Tibial nerve (tissue), 4 donors: ENCODE measurements at places on chromosomes 6 and 20. TPM values are rescaled to one million over a fixed set of nuclear protein-coding genes. Genes with fewer than 3 reads are reported as not detected.

DNA sequence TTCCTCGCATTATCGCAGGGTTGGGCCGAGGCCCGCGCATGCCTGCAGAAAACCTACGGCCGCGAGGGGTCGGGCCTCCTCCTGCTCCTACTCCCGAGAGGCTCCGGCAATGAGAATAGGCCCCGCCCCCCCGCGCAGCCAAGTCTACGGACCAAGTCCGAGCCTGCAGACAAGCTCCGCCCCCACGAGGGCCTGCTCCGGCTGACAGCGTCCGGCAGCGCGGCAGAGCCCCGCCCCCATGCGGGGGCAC is 3.1 kb upstream of the GPSM3 start:
- DNase-seq: peak; percentile 100

DNA sequence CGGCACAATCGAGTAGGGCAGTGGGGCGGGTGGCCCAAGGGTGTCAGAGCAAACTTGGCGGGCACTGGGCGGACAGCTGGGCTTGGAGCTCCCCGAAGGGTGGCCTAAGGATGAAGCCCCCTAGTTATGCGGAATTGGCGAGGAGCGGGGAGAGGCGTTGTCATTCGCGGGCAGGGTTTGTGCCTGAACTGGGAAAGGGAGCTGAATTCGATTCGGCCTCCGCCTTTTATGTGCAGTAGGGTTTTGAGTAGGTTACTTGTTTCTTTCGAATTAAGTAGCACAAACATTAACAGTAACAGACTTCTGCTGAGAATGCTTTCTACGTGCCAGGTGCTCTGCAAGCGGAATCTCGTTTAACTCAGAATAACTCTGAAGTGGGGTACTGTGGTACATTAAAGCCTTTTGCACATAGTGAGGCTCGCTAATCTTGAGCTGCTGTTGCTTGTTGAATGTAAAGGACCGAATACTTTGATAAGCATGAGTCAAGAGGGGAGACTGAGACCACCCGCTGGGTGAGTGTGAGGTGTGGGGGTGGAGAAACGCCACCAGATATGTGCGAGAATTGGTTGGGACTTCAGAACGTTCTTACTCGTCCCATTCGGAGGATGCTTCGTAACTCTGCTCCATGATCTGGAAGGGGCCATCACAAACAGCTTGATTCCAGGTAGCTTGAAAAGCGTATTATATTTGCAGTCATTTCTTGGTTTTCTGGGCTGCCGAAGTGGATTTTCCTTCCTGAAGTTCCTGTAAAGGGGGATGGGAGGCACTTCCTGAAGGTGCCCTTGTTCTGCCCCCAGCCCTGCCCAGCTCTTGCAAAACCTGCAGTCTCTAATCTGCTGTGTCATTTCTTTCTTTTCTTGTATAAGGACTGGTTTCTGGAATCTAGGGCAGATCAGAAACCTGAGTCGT is 833 bp downstream of the RAB5IF start:
- DNase-seq: no peak

- DNase-seq: no peak
These were observed 161.7 kb upstream of the BMP5 start for GRCh38 chr6:56036916-56037600.

DNA sequence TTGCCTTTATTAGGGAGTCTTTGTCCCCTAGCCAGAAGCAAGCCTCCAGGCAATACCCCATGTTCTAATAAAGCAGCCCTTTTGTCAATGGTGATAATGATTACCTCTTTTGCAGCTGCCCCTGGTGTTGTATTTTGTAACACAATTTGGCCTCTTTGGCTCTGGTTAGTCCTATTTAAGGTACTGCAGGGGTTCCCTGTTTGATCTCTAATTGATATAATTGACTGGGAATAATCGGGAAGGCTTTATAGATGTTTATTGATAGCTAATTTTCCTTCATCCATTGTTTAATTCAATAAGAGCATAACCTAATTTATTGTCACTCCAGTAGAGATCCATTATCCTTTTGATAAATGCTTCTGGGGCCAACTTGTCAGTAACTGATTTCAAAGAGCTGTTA is 537.2 kb downstream of the PKHD1 start:
- DNase-seq: no peak

DNA sequence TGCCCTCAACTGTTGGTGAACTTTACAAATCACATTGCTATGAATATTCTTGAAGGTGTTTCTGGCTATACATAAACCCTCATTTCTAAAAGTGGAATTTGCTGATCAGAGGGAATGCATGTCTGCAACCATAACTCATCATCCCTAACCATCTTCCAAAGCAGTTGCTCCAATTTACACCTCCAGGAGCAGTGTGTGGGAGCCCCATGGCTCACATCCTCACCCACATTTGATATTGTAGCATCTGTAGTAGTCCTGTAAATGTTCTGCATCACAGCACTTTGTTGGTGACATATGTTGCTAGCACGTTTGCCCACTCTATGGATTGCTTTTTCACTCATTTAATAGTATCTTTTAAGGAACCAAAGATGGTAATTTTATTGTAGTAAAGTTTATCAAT is 183.8 kb upstream of the SMLR1 start:
- DNase-seq: no peak

- DNase-seq: no peak
These were observed 127.2 kb downstream of the PAX1 start for GRCh38 chr20:21832442-21833385.

DNA sequence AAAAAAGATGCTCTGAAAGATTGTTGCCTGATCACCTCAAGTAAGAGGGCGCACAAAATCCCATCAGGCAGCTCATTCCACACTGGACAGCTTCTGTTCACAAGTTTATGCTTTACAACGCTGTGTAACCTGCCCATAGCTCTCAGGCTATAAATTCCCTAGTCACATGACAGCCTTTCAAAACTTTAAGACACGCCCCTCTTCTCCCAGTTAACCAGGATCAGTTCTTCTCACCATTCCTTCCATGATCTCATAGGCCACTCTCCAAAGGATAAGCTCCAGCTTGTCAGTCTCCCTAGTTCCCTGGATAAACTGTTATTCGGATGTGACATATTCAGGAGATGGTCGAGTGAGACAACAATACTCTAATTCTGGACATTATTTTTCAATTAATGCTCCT is 15.0 kb downstream of the ADNP start:
- DNase-seq: no peak

DNA sequence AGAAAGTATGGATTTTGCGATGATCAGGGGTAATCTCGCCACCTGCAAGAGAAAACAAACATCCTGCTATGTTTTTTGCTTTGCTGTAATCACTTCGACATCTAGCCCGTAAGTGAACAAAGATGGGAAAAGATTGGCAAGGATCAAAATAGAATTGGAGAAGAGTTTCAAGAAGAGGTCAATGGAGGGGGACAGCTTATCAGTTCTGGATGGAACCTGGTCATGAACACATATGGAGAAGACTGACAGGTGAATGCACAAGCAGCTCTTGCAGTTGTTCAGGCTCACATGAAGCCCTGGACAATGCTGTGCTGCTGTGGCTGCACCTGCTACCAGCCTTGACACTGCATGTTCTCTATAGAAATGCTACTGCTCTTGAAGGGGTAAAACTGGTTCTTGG is 222.1 kb downstream of the BCAS1 start:
- no peak for DNase-seq

The ELOVL4 gene
- 2.4 TPM for total RNA-seq

The CNR1 gene
- 10.7 TPM for total RNA-seq

DNA sequence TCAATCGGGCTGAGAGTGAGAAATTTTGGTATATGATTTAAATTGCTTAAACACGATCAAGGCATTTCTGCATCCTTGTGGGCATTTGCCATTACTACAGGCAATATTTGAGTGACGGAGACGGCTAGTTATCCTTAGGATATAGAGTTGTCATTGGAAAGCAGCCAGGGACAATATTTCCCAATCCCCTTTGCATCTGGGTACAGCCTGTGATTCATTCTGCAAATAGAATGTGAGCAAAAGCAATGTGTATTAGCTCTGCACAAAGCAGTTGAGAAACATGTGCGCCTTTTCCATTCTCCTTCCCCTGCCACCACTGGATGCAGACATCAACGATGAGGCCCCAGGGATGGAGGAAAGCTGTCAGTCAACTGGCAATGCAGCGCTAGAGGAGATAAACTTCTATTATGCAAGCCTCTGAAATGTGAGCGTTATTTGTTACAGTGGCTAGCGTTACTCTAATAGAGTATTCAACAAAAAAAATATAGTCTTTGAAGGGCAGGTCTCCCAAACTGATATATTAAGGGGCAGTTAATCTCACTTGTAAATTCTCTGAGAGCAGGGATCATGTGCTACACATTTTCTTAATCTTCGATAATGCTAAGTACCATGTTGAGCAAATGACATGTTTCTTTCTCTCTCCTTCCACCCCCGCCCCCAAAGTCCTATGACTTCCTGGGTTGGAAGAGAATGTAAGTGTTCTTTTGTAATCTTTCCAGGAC is 37.1 kb upstream of the NCOA3 start:
- DNase-seq: peak; percentile 94

GRCh38 chr6:151091571-151091970 is 148.2 kb upstream of the AKAP12 start:
- no peak for DNase-seq

The OPN5 gene
- not detected for total RNA-seq

GRCh38 chr6:70186461-70186860 is 116.4 kb downstream of the COL9A1 start:
- DNase-seq: no peak

DNA sequence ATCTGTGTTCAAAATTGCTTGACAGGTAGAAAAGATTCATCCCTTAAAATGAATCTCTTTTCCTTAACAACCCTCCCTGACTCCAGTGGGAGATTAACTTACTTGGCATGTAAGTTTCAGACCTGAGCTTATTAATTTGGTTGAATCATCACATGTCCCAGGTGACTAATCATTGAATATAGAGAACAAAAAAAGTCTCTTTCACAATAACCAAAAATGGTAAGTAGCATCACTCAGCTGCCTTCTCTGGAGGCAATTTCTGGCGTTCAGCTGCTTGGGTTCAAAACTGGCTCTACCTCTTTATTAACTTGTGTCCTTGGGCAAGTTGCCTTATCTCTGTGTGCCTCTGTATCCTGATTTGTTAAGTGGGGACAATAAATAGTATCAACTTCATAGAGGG is 2.9 kb downstream of the C6orf141 start:
- no peak for DNase-seq

The ZSCAN16 gene
- total RNA-seq: 3.1 TPM

The KCNG1 gene
- 0.39 TPM for total RNA-seq

- DNase-seq: no peak
These were observed 13.5 kb upstream of the PRDM1 start for GRCh38 chr6:106072501-106073090.

DNA sequence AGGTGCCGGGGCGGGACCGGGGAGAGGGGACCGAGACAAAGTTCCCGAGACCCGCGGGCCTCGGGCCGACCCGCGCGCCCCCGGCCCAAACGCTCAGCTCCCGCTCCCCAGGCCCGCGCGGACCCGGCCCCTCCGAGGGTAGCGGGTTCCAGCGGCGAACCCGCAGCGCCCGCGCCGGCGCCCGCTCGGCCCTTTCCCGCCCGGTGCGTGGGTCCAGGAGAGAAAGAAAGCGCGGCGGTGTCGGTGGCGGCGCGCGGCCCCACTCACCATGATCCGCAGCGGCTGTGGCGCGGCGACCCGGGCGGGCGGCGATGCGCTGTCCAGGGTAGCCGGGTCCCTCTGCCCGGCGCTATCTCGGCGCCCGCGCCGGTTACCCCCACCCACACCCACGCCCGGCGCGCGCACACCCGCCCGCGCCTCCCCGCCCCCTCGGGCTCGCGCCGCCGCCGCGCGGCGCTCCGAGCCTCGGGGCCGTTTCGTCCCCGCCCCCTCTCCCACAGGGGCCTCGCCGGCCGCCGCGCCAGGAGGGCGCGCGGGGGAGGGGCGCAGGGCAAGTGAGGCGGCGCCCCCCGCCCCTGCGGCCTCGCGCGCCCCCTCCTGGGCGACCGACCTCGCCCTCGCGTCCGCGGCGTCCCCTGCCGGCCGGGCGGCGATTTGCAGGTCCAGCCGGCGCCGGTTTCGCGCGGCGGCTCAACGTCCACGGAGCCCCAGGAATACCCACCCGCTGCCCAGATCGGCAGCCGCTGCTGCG is at the start of gene ELOVL2:
Gene ELOVL2, minus strand, starts transcription at position 345 of the 751 bp plus-strand sequence. Its CDS starts 75 bp downstream, at position 270.
- no peak for DNase-seq

The VNN1 gene
- not detected for total RNA-seq
